Activated T-cell treated with anti-CD3 and anti-CD28 coated beads, Interleukin-2, amount 50 U/mL, for 48 hours (primary cell): ENCODE measurements at places on chromosomes 3 and 15.

GRCh38 chr3:4856564-4856963 lies 122.7 kb upstream of the BHLHE40 start:
- no peak for DNase-seq

DNA sequence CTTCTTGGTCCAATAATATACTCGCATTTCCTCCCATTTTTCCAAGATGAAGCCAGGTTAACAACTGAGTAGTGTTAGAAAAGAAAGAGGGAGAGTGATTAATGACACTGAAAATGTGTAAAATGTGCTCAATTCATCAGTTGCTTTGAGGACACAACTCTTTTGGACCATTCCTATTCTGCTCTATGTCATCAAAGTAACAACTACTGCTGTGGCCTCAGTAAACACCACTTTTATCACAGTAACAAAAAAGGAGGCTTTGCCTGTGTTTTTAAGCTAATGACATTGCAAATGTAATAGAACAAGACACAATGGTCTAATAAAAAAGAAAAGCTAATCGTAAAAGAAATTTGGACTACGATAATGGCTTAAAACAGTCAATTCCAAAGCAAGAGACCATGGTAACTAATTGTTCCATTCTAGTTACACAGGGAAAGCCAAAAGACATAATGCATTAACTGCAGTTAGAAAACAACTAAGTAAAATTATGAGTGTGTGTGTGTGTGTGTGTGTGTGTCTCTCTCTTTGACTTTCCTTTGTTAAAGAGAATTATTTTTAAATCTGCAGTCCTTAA lies 221.1 kb downstream of the MAGI1 start:
- DNase-seq, result no peak

DNA sequence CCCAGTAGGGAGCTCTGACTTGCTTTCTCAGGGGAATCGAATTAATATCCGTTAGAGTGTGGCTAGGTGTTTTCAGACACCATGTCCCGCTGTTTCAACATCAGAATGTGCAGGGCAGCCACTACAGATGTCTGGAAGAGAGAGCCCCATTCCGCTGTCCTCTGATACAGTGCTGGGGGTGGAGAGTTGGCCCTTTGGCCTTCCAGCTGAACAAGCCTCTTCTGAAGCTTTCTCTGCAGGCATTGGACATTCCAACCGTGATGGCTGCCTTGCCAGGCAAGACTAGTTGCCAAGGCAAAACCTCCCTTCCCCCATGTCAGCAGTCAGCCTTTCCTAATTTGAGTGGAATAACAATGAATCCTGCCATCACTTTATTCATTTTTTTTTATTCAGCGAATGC lies 1.5 kb downstream of the FAH start:
- no peak for DNase-seq

- DNase-seq, result peak; percentile 63
Observed at GRCh38 chr15:80977627-80978036, 12.0 kb downstream of the MESD start.

DNA sequence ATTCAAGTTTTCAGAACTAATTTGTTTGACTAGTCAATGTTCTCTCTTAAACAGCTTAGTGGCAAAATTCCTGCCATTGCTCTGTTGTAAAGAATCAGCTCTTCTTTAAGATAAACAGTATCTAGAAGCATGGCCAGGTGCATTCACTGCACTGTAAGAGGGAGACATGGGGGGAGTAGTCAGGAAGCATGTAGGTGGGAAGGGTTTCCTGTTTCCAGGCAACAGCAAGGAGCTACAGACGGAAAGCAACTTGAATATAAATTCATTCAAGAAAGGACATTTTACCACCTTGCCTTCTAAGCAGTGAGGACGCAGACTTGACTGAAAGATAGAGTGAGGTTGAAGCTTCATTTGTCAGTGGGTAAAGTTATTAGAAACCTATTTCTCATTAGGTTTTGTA lies 55.3 kb downstream of the BBX start:
- DNase-seq, result no peak

GRCh38 chr3:121414924-121415323 lies 130.9 kb downstream of the POLQ start:
- no peak for DNase-seq

GRCh38 chr15:45377609-45378148 lies 665 bp downstream of the GATM start:
- DNase-seq, result no peak

DNA sequence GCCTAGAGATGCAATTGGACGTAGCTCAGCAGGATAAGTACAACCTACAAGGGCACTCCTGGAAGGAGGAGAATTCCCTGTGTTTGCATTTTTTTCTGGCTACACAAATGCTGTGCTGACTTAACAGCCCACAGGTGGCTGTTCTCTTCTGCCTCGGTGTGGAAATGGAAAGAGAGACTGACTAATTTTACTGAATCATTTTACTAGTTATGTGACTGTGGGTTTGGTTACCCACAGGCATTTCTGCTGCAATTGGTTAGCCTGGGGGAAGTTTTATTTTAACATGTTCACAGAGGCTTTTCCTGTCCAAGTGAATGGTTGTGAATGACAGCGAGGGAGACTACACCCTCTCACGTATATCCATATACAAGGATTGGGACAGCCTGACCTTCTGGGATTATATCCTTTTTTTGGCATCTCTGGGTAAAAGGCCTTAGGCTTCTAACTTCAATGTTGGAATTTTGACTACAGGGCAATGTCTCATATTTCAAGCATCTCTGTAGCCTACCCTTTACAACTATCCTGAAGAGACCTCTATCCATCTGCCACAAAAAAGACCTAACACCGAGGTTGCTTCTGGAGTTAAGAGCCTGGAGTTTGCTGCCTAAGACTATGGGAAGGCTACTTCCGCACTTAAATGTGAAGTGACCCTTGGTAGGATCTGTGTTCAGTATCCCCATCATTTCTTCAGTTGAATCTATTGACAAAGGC lies 67.2 kb upstream of the TP63 start:
- DNase-seq, result peak; percentile 42

DNA sequence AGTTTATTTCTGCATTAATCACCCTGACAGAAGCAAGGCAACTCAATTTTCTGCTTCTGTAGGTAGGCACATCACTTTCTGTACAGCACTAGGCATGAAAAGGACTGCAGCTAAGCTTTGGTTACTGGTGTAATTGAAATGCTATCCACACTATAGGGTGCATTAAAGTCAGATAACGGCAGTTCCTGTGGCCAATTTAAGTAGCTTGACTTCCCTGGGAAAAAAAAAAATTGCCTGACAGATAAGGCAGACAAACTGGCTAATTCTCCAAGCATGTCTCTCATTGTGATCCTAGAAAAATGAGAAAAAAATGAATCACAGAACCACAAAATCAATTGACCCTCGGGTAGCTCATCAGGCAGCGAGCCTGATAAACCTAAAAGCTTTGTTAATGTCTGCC lies 151.4 kb downstream of the MEIS2 start:
- DNase-seq, result no peak
